Activated CD4-positive, alpha-beta memory T cell treated with anti-CD3 and anti-CD28 coated beads for 36 hours (primary cell): ENCODE measurements at places on chromosomes 1 and 21. TPM values are rescaled to one million over a fixed set of nuclear protein-coding genes. Genes with fewer than 3 reads are reported as not detected.

- DNase-seq: no peak
These were observed 162.9 kb upstream of the GJB5 start for GRCh38 chr1:34591751-34592629.

- no peak for DNase-seq
These were observed 55.4 kb upstream of the SCYL3 start for GRCh38 chr1:169949139-169949538.

- no peak for DNase-seq
These were observed 59.7 kb upstream of the CD34 start for GRCh38 chr1:207970329-207971233.

GRCh38 chr1:43165765-43166164, 6.3 kb downstream of the EBNA1BP2 start:
- DNase-seq: no peak

DNA sequence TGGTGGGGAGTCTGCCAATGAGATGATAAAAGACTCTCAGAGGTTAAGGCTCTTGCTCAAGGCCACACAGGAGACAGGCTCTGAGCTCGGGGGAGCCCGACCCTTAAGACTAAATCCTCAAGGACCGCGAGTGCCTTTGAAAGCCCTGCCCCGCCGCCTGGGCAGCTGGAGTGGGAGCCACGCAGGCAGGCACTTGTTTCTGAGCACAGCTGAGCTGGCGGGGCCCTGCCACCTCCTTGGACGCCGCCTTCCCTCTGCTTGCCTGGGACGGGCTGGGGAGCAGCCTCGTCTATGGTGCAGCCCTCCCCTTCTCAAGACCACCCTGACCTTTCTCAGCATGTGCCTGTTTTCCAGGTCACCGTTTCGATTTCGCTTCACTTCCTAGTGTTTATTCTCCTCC, 169.3 kb downstream of the CAMTA1 start:
- DNase-seq: no peak

- no peak for DNase-seq
These were observed 2032.3 kb downstream of the MRPL39 start for GRCh38 chr21:23574932-23575331.

GRCh38 chr21:36783612-36784374, 84.9 kb downstream of the SIM2 start:
- peak; percentile 22 for DNase-seq

GRCh38 chr1:184260382-184260781, 126.4 kb upstream of the C1orf21 start:
- no peak for DNase-seq

- DNase-seq: no peak
These were observed 46.4 kb downstream of the DDX20 start for GRCh38 chr1:111802110-111802509.

DNA sequence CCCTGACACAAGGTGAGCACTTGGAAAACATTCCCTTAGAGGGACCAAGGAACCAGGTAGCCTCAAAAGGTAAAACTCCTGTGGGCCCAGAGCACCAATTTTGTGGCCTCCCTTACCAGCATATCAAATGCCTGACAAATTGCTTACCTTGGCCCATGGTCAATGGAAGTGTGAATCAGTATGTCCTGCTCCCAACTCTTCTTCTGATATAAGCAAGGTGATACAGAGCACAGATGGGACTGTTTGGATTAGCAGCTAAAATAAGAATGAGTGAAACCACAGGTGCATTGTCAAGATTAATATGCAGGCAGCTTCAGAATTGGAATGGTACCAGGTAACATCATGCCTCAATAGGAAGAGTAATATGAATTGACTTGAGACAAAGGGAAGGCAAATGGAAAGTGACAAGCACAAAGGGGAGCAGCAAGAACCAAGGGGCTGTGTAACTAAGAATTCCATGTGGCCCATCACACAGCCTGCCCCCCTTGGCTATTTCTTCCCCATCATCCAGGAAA, 156.8 kb upstream of the KCND3 start:
- no peak for DNase-seq

- no peak for DNase-seq
These were observed 284.4 kb downstream of the SETD4 start for GRCh38 chr21:35775778-35776544.

DNA sequence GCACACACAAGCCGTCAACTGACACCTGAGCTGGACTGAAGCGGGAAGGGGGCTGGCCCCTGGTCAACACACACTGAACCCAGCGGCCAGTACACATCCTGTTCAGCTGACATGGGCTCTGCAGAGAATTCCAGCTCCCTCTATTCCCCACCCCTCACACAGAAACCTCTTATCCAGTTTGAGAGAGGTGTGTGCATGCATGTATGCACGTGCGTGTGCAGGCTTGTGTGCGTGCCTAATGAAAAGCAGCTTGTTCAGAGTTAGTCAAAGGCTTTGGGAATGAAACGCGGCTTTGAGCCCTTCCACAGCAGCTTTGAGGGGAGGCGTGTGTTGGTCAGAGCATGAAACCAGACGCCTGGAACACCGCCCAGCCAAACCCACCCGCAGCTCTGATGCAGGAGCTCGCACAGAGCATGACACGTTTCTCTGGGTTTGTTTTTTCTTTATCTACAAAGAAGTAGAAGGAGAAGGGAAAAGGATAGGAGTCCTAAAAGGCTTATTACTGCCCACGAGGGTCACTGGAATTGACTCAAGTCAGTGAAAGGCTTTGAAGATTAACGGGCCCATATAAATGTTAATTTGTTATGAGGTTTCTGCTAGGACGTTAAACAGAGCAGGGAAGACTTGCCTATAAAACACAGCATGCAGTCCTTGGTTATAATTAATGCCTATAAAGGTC, 184.2 kb downstream of the ETS2 start:
- DNase-seq: no peak

DNA sequence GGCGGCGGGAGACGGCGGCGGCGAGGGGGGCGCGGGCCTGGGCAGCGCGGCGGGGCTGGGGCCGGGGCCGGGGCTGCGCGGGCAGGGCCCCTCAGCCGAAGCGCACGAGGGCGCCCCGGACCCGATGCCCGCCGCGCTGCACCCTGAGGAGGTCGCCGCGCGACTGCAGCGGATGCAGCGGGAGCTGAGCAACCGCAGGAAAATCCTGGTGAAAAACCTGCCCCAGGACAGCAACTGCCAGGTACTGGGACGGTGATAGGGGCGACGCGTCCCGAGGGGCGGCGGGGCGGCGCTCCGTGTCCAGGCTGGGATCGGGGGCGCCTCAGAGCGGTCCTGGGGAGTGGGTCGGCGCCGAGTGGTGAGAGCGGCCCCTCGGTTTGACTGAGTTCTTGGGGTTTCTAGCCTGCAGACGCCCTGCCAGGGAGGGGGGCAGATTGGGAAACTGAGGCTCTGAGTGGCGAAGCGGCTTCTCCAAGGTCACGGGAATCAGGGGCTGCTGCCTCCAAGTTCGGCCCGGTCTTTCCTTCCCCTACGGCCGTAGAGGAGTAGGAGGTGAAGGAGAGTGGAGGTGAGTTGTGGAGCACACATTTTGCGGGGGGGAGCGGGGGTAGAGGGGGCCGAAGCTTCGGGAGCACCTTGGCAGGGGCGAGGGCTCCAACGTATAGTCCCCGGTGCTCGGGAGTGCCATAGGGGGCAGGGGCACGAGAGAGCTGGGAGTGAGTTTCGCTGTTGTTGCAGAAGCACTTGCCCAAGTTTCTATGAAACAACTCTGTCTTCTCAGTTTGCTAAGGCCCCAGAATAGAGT, 508 bp downstream of the RAVER2 start:
- peak; percentile 28 for DNase-seq

DNA sequence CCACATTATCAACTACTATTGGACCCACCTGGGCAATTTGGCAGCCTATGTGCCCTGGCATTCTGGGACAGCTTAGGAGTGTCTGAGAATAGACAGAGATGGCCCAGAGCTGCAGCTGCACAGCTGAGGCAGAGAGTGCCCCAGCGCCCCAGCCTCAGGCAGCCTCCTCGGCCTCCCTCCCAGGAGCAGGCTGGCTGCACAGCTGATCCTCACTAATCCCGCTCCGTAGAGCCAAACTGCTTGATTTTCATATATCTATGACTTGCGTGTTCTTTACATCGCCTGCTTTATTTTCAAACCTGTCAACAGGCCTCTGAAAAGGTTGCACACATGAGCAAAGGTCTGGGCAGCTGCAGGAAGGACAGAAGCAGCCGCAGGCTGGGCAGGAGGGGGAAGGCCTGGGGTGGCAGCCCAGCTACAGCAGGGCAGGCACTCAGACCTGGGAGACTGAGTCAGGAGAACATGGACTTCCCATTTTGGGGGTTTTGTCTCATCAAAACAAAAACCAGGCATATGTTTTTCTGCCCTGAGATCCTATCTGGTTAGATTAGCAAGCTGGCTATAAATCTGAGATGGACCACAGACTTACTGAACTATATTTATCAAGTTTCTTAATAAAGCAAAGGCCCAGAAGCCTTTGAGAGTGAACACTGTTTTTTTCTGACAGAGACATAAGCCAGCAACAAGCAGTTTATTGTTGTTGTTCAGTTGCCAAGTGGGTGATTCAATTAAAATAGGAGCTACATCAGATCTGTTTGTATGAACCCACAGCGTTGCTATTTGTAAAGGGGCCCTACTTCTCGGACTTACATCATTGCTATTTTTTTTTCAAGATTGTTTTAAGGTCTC, 301.8 kb upstream of the DUSP10 start:
- DNase-seq: no peak

- no peak for DNase-seq
These were observed 130.8 kb downstream of the LACTBL1 start for GRCh38 chr1:22841860-22842281.

GRCh38 chr1:86466109-86466844, 2.5 kb upstream of the CLCA1 start:
- no peak for DNase-seq

DNA sequence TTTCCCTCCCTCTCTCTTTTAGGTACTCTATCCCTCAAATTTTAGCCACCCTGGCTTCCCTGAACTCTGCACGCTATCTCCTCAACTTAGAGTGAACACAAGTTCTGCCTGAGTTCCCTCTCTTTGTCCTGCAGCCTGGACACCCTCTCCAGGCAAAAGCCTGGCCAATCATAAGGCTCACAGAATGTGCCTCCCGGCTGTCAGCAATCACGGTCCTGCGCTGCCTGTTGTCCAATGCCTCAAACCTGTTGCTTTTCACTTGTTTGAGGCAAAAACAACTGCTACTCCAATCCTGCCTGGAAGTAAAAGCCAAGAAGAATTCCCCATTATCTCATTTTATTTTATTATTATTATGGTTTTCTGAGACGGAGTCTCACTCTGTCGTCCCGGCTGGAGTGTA, 66.1 kb downstream of the LGR6 start:
- DNase-seq: no peak

- DNase-seq: no peak
These were observed 2.0 kb downstream of the TEKT2 start for GRCh38 chr1:36085686-36086526.

GRCh38 chr1:180922631-180923015, 9.9 kb downstream of the KIAA1614 start:
- DNase-seq: no peak

Gene ARHGAP30
- total RNA-seq: 178 TPM

Gene NPHS2
- not detected for total RNA-seq

Gene TRNP1
- total RNA-seq: 0.53 TPM

Gene CACNA1S
- total RNA-seq: not detected

Gene FUCA1
- total RNA-seq: 5.3 TPM

Gene IL19
- 0.21 TPM for total RNA-seq

Gene SYT11
- total RNA-seq: 25.0 TPM

Gene NBPF4
- not detected for total RNA-seq

Gene YOD1
- 6.3 TPM for total RNA-seq
